Esophagus squamous epithelium (tissue), 5 donors: ENCODE measurements at places on chromosomes 3 and 15.

DNA sequence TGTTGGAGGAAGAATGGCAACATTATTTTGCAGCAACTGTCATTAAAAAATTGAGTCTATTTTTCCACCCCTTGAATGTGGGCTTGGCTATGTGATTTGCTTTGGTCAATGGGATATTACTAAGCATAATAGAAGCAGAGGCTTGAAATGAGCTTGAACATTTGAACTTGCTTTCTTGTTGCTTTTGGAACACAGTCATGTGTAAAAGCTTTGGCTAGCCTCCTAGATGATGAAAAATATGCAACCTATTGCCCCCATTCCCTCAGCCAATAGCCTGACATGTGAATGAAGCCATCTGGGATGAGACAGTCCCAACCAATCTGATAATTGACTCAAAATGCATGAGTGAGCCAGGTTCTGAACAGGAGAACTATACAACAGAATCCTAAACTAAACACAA lies 78.4 kb downstream of the PLSCR2 start:
- DNase-seq: no peak

- DNase-seq: no peak
Observed at GRCh38 chr3:194953291-194953690, 267.6 kb downstream of the FAM43A start.

GRCh38 chr3:82208002-82208710 lies 446.7 kb upstream of the GBE1 start:
- no peak for DNase-seq

DNA sequence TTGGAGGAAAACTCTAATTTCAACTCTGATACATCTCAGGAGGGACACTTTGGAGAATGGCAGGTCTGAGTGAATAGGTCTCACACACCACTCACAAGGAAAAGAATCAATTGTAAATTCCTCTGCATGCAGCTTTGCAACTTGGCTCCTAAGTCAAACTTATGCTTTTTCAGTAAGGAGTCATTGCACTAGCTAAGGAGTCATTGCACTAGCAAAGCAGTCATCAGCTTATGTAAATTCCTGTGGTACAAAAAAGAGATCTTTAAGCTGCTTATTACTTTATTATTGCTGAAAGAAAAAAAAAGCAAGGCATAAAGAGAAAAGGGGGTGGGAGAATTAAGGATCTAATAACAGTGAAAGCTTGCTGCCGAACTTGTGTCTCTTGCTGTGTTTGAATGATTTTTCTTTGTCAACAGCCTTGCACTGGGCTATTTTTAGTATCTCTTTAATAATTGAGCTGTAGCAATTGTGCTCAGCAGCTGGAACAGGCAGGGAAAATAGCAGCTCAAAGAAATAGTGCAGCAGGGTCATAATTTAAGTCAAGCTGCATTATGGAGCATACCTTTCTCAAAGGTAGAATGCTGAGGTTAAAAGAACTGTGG lies 154.3 kb upstream of the ARPP21 start:
- no peak for DNase-seq

DNA sequence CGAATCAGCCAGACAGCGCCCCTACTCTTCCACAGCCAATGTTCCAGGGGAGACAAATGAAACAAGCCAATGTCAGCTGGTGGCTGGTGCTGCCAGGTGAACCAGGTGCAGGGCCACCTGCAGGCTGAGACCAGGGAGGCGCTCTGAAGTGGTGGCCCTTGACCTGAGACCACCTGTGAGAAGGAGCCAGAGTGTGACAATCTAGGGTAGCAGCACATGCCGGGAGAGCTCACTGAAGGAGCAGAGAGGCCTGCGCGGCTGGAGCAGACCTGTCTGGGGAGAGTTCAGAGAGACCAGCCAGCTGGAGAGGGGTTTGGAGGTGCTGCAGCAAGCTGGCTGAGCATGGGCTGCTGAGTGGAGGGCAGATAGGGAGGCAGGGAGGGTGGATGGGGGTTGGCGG lies 693 bp upstream of the STAB1 start:
- DNase-seq: no peak

DNA sequence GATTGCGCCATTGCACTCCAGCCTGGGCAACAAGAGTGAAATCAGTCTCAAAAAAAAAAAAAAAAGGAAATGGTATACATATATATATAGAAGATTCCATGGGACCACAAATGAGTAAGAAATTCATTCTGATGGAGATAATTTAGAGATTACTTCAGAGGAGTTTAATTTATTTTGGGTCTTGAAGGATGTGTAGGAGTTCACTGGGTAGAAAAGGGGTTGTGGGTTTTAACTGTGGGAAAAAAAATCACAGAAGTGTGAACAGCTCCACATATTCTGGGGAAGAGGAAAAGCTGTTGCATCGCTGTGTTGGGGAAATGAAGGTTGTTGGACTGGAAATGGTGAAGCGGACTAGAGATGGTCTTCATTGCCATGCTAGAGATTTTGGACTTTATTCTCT lies 4.1 kb upstream of the ICE2 start:
- DNase-seq: no peak

- no peak for DNase-seq
Observed at GRCh38 chr15:39102431-39102830, 478.4 kb upstream of the THBS1 start.

- no peak for DNase-seq
Observed at GRCh38 chr3:51544011-51544775, 5.7 kb downstream of the RAD54L2 start.

GRCh38 chr3:53695324-53695690 lies 150.9 kb downstream of the CHDH start:
- DNase-seq: no peak

DNA sequence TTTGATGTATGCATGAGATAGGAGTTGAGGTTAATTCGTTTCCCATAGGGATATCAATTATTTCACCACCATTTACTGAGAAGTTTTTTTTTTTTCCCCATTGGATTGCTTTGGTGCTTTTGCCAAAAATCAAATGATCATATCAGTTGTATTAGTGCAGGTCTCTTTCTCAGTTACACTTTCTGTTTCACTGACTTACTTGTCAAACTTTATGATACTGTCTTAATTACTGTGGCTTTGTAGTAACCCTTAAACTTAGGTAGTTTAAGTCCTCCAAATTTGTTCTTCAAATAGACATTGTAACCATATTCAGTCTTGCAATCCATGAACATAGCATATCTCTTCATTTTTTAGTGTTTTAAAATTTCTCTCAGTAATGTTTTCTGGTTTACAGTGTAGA lies 259.9 kb upstream of the SLCO3A1 start:
- no peak for DNase-seq

GRCh38 chr3:68004091-68004490 lies 349.7 kb upstream of the SUCLG2 start:
- DNase-seq: no peak

GRCh38 chr3:186882150-186882524 lies 39.6 kb downstream of the ADIPOQ start:
- DNase-seq: no peak

DNA sequence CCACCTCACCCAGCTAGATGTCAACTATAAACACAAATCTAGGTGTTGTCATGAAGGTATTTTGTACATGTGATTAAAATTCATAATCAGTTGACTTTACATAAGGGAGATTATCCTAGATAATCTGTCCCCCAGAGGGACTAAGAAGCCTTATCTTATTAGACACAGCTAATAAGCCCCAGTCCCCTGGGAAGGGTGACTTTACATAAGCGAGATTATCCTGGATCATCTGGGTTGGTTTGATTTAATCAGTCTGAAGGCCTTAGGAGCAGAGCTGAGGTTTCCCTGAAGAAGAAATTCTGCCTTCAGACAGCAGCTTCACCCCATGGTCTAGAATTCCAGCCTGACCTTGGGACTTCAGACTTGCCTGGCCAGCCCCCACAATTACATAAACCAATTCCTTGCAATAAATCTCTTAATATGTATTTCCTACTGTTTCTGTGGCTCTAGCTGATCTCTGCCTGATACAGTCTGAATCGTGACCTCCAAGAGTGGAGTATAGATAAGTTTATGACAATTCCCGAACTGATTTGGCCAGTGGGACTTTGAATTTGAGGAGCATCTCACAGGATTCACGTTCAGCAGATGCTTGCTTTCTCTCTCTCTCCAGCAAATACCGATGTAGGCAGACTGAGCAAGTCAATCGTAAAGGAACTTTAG lies 66.5 kb downstream of the MRPL46 start:
- DNase-seq: no peak

GRCh38 chr3:42749753-42750231 lies 23.3 kb downstream of the CCDC13 start:
- DNase-seq: no peak

- DNase-seq: no peak
Observed at GRCh38 chr3:30611613-30612436, 5.4 kb downstream of the TGFBR2 start.

DNA sequence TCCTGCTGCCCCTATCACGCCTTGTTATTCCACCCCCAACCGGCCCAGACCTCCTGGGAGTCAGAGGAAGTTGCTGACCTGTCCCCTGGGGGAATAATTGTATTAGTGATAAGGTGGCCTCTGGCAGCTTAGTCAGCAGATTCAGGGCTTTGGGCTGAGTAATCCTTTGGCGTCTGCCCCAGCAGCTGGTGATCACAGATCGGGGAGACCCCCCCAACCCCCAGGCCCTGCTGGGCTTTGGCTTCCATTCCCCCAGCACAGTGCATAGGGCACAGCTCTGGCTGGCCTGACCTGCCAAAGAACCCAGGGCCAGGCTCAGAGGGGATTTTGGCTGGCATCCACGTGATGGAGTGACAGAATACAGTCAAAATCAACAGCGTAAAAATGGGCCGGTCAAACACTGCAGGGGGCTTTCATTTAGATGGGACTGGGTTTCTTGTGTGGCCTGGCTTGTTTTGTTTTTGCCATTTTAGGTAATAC lies 3.9 kb upstream of the NR2E3 start:
- no peak for DNase-seq

- no peak for DNase-seq
Observed at GRCh38 chr3:108959017-108959416, 5.3 kb upstream of the GUCA1C start.

GRCh38 chr3:98601180-98601579 lies 7.8 kb upstream of the CPOX start:
- no peak for DNase-seq

DNA sequence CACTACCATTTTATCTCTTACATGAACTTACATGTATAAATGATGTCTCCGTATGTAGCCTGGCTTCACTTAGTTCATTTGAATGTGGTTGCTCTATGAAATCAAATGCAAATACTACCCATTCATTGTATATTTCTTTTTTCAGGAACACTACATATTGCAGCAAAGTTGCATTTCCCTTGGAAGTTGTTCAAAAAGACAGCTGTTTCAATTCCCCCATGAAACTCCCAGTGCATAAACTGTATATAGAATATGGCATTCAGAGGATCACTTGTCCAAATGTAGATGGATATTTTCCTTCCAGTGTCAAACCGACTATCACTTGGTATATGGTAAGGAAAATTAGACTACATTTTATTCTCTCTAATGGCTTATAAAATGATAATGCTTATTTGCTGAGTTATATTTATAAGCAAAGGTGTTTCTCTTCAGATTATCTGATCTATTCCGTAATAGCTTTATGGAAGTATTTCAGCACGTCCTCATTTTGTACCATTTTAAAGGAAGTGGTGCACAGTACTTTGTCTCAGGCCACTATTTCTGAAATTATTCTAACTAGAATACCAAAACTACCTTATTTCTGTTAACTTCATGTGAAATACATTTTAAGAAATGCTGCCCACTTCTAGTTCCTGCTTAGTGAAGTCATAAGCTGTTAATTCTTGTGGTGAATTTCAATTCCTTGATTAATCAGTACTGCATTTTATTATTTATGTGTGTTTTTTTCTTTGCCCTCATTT lies 95.1 kb downstream of the IL1RAP start:
- DNase-seq: no peak
